T-helper 17 cell (primary cell): ENCODE measurements at places on chromosomes 13 and 19. TPM values are rescaled to one million over a fixed set of nuclear protein-coding genes. Genes with fewer than 3 reads are reported as not detected.

Gene CCDC122
- total RNA-seq = 1.3 TPM

Gene MATK
- 10.0 TPM for total RNA-seq

Gene MRPL34
- total RNA-seq = 47.1 TPM

Gene ZNF888
- total RNA-seq = 3.7 TPM
